ENCODE measurements at places on chromosomes 1 and 21. TPM values are rescaled to one million over a fixed set of nuclear protein-coding genes. Genes with fewer than 3 reads are reported as not detected.
A peak's percentile ranks its signal among the peaks of the same experiment; 100 is the strongest.

The RNU1-3 gene
- 1,409 TPM for total RNA-seq

- H3K27ac ChIP-seq = no peak overlapping the region
- no peak overlapping the region for H3K4me3 ChIP-seq
- H3K4me1 ChIP-seq = no peaks in the 10 kb centered on the region
- peaks cover 8% of the 10 kb centered on the region for H3K27me3 ChIP-seq
- no peak for DNase-seq
- H3K36me3 ChIP-seq = no peaks in the 10 kb centered on the region
Observed at GRCh38 chr1:170698301-170699275, 34.7 kb downstream of the PRRX1 start.

- peaks cover 15% of the 10 kb centered on the region for H3K27me3 ChIP-seq
- H3K4me1 ChIP-seq = peaks cover 6% of the 10 kb centered on the region
- no peak overlapping the region for H3K27ac ChIP-seq
- no peak for DNase-seq
Observed at GRCh38 chr1:227945891-227946623, 1.7 kb downstream of the WNT9A start.

- peaks cover 19% of the 10 kb centered on the region for H3K36me3 ChIP-seq
- DNase-seq = no peak
- no peaks in the 10 kb centered on the region for H3K27me3 ChIP-seq
- H3K27ac ChIP-seq = no peak overlapping the region
- H3K4me3 ChIP-seq = no peak overlapping the region
Observed at GRCh38 chr1:11796036-11796828, 9.5 kb downstream of the MTHFR start.

DNA sequence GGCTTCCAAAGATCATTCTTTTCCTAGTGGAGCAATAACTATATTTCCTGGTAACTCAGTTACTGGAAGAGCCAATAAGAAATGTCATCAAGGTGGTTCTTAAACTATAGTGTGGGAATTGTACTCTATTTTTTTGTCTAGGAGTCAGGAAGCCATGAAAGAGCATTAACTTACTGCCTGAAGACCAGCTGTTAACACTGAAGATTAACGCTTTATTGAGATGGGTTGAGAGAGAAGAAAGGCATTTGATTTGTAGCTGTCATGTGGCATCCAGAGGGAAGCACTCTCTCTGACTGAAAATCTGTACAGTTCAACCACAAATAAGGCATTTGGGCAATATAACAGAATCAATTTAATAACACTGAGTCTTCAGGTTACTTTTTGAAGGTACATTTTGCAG lies 76.0 kb downstream of the DNM3 start:
- H3K27me3 ChIP-seq = no peaks in the 10 kb centered on the region
- no peak overlapping the region for H3K4me3 ChIP-seq
- H3K36me3 ChIP-seq = no peaks in the 10 kb centered on the region
- no peak for DNase-seq
- no peaks in the 10 kb centered on the region for H3K4me1 ChIP-seq

The PTGFR gene
- total RNA-seq = not detected

- H3K27me3 ChIP-seq = no peaks in the 10 kb centered on the region
- peaks cover 11% of the 10 kb centered on the region for H3K36me3 ChIP-seq
- H3K4me3 ChIP-seq = no peak overlapping the region
- H3K27ac ChIP-seq = no peak overlapping the region
- no peaks in the 10 kb centered on the region for H3K4me1 ChIP-seq
Observed at GRCh38 chr1:44281962-44282703, 68.9 kb downstream of the DMAP1 start.

DNA sequence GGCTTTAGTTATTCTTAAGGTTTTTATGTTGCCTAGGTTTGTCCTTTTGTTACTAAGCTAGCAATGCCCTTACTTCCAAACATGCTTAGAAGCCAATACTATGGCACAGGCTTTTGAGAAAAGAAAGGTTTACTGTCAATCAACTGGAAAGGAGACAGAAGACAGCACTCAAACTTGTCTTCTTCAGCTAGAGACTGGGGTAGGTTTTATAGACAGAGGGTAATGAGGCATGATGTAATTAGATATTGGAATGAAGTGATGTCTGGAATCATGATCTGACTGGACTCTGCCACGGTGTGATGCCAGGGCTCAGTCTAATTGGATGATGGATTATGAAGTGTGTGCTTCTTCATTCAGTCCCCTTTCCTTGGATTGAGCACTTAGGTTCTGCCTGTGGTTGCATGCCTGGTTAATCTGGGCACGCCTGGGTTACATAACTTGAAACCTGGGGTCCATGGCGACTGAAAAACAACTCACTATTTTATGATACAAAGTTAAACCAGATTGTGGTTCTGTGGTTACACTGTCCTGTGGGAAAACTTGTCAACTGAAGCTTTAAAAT lies 625.8 kb downstream of the BRINP3 start:
- no peaks in the 10 kb centered on the region for H3K36me3 ChIP-seq
- H3K27me3 ChIP-seq = no peaks in the 10 kb centered on the region
- DNase-seq = no peak
- no peak overlapping the region for H3K4me3 ChIP-seq
- no peaks in the 10 kb centered on the region for H3K4me1 ChIP-seq

GRCh38 chr1:224504297-224505041 lies 69.9 kb upstream of the WDR26 start:
- no peak overlapping the region for H3K27ac ChIP-seq
- H3K27me3 ChIP-seq = no peaks in the 10 kb centered on the region
- no peak for DNase-seq

GRCh38 chr1:185318431-185319138 lies 1.5 kb upstream of the IVNS1ABP start:
- H3K4me3 ChIP-seq = peak overlapping the region; percentile 92
- peak overlapping the region; percentile 99 for H3K27ac ChIP-seq
- H3K36me3 ChIP-seq = peaks cover 19% of the 10 kb centered on the region
- H3K27me3 ChIP-seq = no peaks in the 10 kb centered on the region
- DNase-seq = no peak

DNA sequence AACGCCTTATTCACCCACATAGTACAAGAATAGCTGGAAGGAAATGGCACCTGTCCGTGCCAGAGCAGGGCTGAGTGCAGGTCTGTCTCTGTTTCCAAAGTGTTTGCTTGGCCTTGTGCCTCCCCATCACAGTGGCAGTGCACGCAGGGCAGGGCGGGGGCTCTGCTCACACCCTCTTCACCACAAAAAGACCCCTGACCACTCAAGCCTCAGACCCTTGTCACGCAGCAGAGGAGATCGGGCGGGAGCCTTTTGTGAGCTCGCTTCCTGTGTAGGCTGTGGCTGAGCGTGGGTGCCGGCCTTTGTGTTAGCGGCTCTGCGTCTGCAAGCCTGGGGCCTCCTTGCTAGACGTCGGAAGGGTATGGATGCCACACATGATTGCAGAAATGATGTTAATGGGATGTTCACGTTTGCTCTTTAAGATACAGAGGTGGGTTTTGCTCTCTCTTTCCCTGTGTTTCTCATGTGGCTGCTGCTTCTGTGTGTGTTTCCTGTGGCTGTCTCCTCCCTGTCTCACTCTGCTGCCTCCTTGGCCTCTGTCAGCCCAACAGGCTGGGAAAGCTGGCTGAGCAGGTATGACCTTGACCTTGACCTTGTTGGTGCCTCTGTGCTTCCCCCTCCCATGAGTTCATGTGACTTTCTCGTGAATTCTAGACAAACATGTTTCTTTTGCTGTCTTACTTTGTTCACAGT lies 45.4 kb downstream of the S100B start:
- H3K27me3 ChIP-seq = no peaks in the 10 kb centered on the region
- H3K4me1 ChIP-seq = peaks cover 35% of the 10 kb centered on the region

GRCh38 chr1:2258996-2259395 lies 30.9 kb downstream of the SKI start:
- H3K4me3 ChIP-seq = peak overlapping the region; percentile 31
- H3K4me1 ChIP-seq = peaks cover 53% of the 10 kb centered on the region
- H3K27me3 ChIP-seq = no peaks in the 10 kb centered on the region
- peak; percentile 85 for DNase-seq

- no peaks in the 10 kb centered on the region for H3K4me1 ChIP-seq
- H3K36me3 ChIP-seq = no peaks in the 10 kb centered on the region
- no peak for DNase-seq
- H3K27ac ChIP-seq = no peak overlapping the region
- no peaks in the 10 kb centered on the region for H3K27me3 ChIP-seq
Observed at GRCh38 chr1:205077158-205077933, 6.9 kb downstream of the TMEM81 start.

Measured in activated CD4-positive, alpha-beta memory T cell treated with anti-CD3 and anti-CD28 coated beads for 36 hours (primary cell).